ENCODE measurements at places on chromosomes 3 and 15. TPM values are rescaled to one million over a fixed set of nuclear protein-coding genes. Genes with fewer than 3 reads are reported as not detected.

- no peak overlapping the region for H3K4me3 ChIP-seq
- H3K27me3 ChIP-seq = no peaks in the 10 kb centered on the region
- H3K4me1 ChIP-seq = peaks cover 5% of the 10 kb centered on the region
- H3K36me3 ChIP-seq = peaks cover 22% of the 10 kb centered on the region
- no peak for DNase-seq
Measured at GRCh38 chr3:59817511-59817910, 767.7 kb upstream of the CFAP20DC start.

DNA sequence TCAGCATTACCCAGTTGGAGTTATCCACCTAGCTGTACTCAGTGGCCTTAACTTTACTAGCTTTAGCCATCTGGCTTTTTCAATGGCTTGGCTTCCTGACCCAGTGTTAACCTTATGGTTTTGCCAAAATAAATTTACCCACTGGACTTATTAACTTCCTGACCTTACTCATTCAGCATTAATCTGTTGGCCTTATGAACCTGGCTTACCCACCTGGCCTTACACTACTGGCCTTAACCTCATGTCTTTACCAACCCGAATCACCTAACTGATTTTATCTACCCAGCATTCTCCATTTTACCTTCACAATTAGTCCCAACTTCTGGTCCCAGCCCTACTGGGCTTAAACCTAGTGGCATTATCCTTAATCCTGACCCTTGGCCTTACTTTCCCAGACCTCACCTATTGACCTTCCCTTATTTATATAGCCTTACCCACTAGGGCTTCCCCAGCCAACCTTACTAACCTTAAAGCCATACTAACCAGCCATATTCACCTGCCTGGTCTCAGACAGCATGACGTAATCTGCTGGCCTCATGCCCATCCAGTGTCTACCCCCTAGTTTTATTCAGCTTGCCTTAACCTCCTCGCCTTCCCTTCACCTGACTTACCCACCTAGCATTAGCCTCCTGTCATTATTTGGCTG, 100.0 kb downstream of the IL12A start:
- no peak for DNase-seq
- no peaks in the 10 kb centered on the region for H3K36me3 ChIP-seq
- no peak overlapping the region for H3K27ac ChIP-seq
- H3K4me3 ChIP-seq = no peak overlapping the region

PROS1 gene
- 1.7 TPM for total RNA-seq

GRCh38 chr3:124859025-124859424, 28.1 kb downstream of the ITGB5 start:
- no peaks in the 10 kb centered on the region for H3K36me3 ChIP-seq
- no peak for DNase-seq
- H3K4me3 ChIP-seq = no peak overlapping the region
- no peaks in the 10 kb centered on the region for H3K4me1 ChIP-seq
- H3K27ac ChIP-seq = no peak overlapping the region
